ENCODE measurements at places on chromosomes 3 and 15.
A peak's percentile ranks its signal among the peaks of the same experiment; 100 is the strongest.

DNA sequence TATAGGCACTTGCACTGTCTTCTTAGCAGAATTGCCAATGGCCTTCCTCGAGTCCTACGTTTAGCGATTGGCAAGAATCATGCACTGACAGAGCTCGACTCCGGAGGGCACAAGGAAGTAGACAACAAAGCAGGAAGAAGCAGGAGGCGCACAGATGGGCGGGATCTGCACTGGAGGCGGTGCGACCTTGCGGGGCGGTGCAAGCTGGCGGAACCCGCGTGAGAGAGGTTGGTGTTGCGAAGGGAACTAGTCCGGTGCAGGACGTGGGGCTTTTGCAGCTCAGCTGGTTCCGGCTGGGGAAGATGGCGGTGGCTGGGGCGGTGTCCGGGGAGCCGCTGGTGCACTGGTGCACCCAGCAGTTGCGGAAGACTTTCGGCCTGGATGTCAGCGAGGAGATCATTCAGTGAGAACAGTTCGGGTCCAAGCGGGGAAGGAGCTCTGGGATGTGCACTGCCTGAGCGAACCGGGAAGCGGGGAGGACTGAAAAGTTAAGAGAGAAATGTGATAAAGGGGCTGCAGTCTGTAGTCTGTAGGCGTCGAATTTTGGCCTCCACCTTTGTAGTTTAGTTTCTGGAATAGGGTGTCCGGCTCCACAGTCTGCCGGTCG is at the start of gene TRIP4:
Gene TRIP4, plus strand, starts transcription at position 275 of the 607 bp plus-strand sequence. Its CDS starts 28 bp downstream, at position 303.
- peak; percentile 93 for DNase-seq

DNA sequence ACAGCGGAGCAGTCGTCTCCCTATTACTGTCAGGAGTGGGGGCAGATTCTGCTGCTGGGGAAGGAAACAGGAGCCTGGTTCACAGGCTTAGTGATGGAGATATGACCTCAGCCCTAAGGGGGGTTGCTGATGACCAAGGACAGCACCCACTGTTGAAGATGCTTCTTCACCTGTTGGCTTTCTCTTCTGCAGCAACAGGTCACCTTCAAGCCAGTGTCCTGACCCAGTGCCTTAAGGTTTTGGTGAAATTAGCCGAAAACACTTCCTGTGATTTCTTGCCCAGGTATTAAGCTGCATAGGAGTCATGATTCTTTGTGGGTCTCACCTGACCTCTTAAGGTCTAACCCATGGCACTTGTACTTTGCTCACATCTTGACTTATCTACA is 14.0 kb downstream of the ATRIP start:
- no peak for DNase-seq

GRCh38 chr15:38846346-38846745 is 281.7 kb upstream of the RASGRP1 start:
- no peak for DNase-seq

DNA sequence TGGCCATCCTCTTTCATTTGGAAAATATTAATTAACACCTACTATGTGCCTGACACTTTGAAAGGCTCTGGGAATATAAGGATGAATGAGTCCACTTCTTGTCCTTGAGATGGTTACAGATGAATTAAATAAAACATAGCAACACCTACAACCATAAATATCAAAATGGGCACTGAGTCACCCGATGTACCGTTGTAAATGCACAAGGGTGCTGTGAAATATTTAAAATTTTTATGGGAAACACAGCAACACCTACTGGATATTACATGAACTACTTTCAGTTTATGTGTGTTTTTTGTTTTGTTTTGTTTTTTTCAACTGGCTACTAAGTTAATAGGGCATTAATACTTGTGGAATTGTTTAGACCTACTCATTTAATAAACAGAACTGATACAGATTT is 239.0 kb upstream of the NAALADL2 start:
- DNase-seq, result no peak

GRCh38 chr15:36884518-36884875 is 215.9 kb downstream of the MEIS2 start:
- DNase-seq, result no peak

- DNase-seq, result no peak
Observed at GRCh38 chr3:10011631-10012030, 14.6 kb upstream of the FANCD2 start.

GRCh38 chr3:12946251-12946648 is 104.9 kb upstream of the RPL32 start:
- no peak for DNase-seq

DNA sequence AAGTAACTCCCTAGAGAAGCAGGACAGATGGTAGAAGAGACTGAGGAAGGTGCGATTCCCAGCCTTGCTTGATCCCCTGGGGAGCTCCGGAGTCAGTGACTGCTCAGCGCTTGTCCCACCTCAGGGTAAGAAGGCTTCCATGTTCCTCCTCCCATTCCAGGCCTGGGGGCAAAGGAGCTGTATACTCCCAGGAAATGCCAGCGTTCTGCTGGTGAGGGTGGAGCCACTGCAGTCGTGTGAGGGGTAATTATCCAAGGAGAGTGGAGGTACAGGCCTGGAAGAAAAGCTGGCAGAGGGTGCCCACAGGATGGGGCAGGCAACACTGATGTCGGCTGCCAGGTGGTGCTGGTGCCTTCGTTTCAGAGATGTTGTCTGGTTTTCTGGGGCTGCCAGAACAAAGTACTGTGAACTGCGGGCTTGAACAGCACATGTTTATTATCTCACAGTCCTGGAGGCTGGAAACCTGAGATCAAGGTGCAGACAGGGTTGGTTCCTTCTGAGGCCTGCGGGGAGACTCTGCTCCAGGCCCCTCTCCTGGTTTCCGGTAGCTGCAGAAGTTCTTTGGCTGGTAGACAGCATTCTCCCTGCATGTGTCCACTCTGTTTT is 12.1 kb upstream of the APBA2 start:
- DNase-seq, result peak; percentile 71

DNA sequence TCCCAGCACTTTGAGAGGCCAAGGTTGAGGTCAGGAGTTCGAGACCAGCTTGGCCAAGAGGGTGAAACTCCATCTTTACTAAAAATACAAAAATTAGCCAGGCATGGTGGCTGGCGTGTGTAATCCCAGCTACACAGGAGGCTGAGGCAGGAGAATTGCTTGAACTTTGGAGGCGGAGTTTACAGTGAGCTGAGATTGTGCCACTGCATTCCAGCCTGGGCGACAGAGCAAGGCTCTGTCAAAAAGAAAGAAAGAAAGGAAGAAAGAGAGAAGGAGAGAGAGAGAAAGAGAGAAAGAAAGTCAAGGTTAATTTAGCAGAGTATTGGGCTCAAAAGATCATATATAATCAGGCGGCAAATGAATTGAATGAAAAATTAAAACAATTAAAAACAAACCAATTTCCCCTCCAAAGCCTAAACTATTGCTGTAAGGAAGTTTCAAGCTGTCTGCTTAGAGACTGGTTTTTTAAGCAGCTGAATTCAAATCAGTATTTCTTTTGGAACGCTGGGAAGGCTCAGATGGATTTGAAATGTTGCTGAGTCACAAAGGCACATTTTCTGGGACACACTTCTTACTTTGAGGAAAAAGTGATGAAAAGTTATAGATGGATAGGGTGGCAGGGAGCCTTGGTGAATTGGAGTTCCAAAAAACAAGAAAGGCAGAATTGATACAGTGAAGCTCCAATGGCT is 81.3 kb upstream of the BHLHE40 start:
- DNase-seq, result no peak

DNA sequence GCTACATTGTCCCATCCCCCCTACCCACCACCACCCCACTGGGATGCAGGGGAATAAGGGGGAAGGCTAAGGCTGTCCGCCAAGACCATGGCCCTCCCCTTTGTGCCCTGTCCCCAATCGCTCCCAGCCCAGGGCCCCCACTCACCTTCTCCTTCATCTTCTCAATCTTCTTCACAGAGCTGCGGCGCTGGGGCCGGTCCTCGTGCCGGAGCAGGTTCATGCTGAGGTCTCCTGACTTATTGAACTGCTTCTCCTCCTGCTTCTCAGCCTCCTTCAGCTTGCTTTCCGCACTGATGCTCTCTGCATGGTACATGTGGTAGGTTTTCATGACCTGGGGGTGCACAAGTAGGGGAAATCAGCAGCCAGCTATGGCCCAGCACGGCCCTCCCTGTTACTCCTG is 101.0 kb upstream of the RAD18 start:
- no peak for DNase-seq

GRCh38 chr15:73989001-73989798 is 2.9 kb downstream of the STOML1 start:
- no peak for DNase-seq

DNA sequence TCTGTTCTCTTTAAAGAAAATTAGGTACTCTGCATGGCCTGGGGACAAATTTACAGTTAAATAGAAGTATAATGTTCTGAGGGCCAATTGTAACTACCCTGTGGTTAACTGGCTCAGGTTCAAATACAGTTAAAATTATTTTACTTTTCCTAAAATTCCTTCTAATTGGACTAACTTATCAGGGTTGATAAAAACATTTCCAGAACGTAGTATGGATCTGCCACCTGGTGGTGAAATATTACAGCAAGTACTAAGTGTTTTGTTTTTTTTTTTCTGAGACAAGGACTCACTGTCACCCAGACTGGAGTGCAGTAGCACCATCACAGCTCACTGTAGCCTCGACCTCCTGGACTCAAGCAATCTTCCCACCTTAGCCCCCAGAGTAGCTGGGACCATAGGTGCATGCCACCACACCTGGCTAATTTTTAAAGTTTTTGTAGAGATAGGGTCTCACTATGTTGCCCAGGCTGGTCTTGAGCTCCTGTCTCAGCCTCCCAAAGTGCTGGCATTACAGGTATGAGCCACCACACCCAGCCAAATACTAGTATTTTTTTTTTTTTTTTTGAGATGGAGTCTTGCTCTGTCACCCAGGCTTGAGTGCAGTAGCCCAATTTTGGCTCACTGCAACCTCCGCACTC is 29.2 kb downstream of the NEO1 start:
- no peak for DNase-seq

- DNase-seq, result no peak
Observed at GRCh38 chr3:182739619-182740018, 53.7 kb upstream of the ATP11B start.

DNA sequence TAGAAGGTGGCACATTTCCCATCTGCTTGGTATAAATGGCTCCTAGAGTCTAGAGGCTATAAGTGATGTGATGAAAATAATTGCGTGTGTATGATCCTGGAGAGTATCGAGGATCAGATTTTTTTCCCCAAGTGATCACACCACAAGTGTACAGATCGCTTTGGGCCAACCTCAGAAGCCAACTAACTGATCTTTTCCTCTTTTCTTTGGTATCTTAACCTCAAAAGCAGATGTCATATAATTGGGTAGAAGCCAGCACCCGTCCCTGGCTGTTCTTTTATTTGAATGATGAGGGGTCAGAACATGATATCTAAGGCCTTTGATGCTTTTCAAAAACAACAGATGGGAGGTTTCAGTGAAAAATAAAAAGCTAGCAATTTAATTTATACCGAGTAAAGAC is 3.3 kb downstream of the P2RY14 start:
- DNase-seq, result no peak

- no peak for DNase-seq
Observed at GRCh38 chr3:72591522-72592421, 256.5 kb downstream of the SHQ1 start.

DNA sequence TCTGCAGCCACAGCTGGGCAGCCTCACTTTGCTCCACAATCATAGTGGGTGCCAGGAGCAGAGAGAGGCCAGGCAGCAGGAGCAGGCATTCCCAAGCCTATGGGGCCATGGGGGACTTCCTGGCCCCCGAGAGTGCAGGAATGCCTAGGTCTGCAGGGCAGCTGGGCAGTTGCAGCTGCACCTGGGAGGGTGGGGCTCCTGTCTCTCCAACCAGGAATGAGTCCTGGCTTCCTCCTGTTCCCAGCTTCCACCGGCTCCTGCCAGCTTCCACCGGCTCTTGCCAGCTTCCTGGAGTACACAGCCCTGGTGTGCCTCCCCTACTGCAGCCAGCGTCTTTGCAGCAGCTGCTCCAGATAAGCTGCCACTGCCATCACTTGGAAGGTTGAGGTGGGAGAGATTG is 86.3 kb upstream of the CDV3 start:
- DNase-seq, result no peak

DNA sequence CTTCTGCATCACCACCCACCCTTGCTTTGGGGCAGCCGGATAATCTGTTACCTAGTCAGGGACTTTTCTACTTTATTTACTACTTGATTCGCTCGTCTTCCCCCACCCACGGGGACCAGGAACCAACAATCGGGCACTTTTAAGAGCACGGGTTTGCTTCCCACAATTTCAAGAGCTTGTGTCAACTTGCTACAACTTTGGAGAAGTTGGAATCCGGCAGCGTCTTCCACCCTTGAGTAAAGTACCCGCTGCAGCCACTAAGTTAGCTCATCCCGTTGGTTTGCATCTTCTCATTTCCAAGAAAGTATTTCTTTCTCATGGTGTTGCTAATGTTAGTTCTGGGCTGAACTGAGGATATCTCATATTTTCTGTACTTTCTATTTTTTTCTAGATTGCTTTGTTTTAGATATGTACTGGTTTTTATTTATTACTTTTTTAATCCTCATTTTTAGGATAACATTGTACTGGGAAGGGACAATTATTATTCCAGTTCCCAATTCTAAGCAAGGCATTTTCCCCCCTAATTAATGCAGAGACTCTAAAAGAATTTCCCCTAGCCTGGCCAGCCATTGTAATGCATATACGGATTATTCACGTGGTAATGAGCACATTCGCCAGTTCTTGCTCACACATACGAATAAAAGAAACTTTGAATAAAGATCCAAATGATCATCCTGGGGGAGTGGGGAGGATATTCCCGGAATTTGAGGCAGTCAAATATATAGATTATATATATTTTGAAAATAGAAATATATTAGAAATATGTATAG is 4.0 kb downstream of the SOX2 start:
- no peak for DNase-seq

- DNase-seq, result no peak
Observed at GRCh38 chr3:188253123-188253793, 99.3 kb downstream of the LPP start.

All from D341Med (cell line).